ENCODE measurements at places on chromosomes 11 and 22.

GRCh38 chr22:27578937-27579617 lies 222.5 kb downstream of the MN1 start:
- DNase-seq = no peak

- peak; percentile 84 for DNase-seq
These were observed 176.3 kb upstream of the TMEM45B start for GRCh38 chr11:129639300-129639699.

GRCh38 chr11:61627850-61628661 lies 47.2 kb upstream of the SYT7 start:
- DNase-seq = peak; percentile 44

- no peak for DNase-seq
These were observed 8.1 kb downstream of the BCL9L start for GRCh38 chr11:118917481-118918127.

- DNase-seq = no peak
These were observed 40.2 kb upstream of the SLC25A1 start for GRCh38 chr22:19218541-19219233.

Data from HFF-Myc (cell line).